ENCODE measurements at places on chromosomes 3 and 15. TPM values are rescaled to one million over a fixed set of nuclear protein-coding genes. Genes with fewer than 3 reads are reported as not detected.

DNA sequence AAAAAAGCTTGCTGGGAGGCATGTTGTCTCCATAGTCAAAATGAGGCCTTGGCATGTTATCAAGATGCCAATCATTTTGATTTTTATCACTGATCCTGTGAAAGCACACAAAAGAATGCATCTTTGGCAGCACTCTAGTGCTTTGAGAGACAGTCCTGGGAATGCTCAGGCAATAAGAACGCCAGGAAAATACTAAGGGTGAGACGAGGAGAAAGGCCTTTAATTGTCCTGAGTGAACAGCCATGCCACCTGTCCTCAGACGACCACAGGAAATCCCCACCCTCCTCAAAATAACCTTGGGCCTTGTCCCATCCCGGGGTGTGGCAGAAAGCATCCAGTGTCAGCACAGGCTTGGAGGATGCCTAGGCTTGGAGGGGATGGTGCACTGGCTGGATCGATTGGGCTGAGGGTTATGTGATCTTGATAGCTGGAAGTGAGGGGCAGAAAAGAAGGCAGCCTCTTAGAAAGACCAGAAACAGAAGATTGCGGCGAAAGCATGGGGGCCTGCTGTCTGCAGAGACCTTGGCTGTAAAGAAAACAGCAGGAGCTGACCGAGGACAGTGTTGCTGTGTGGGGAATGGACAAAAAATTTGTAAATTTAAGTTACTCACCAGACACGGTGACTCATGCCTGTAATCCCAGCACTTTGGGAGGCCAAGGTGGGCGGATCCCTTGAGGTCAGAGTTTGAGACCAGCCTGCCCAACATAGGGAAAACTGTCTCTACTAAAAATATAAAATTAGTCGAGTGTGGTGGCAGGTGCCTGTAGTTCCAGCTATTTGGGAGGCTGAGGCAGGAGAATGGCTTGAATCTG is 7.3 kb downstream of the TMEM158 start:
- no peak overlapping the region for H3K27ac ChIP-seq
- no peak overlapping the region for H3K4me3 ChIP-seq
- no peaks in the 10 kb centered on the region for H3K4me1 ChIP-seq
- no peaks in the 10 kb centered on the region for H3K36me3 ChIP-seq
- no peaks in the 10 kb centered on the region for H3K27me3 ChIP-seq

SAMMSON gene
- not detected for total RNA-seq

GRCh38 chr3:174846055-174846454 is 13.1 kb upstream of the NAALADL2 start:
- no peaks in the 10 kb centered on the region for H3K4me1 ChIP-seq
- H3K36me3 ChIP-seq, result no peaks in the 10 kb centered on the region
- H3K4me3 ChIP-seq, result no peak overlapping the region
- no peaks in the 10 kb centered on the region for H3K27me3 ChIP-seq
- no peak for DNase-seq
- H3K27ac ChIP-seq, result no peak overlapping the region

GRCh38 chr15:62253294-62253693 is 88.2 kb upstream of the C2CD4B start:
- no peaks in the 10 kb centered on the region for H3K27me3 ChIP-seq
- H3K4me1 ChIP-seq, result no peaks in the 10 kb centered on the region
- no peak overlapping the region for H3K27ac ChIP-seq
- H3K4me3 ChIP-seq, result no peak overlapping the region
- H3K36me3 ChIP-seq, result no peaks in the 10 kb centered on the region

RNU5B-1 gene
- total RNA-seq, result not detected

DNA sequence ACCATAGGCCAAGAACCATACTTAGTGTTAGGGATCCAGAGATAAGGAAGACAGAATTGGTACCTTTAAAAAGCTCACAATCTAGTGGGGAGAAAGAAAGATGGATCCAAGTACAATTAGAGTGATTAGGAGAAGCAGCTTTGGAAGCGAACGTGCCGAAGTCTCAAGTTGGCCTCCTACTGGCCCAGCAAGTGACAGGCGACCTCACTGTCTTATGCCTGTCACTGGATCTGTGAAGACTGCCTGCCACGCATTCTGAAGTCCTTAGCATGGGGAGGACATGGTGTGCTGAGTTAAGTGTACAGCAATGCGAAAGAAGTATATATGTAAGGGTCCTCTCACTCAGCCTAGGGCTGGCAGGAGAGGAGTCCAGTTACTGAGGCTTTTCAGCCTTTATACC is 141.0 kb downstream of the GABRB3 start:
- DNase-seq, result no peak
- H3K4me1 ChIP-seq, result no peaks in the 10 kb centered on the region
- H3K27ac ChIP-seq, result no peak overlapping the region
- H3K36me3 ChIP-seq, result no peaks in the 10 kb centered on the region

FANCD2OS gene
- total RNA-seq, result not detected

TAMM41 gene
- total RNA-seq, result 9.1 TPM

DNA sequence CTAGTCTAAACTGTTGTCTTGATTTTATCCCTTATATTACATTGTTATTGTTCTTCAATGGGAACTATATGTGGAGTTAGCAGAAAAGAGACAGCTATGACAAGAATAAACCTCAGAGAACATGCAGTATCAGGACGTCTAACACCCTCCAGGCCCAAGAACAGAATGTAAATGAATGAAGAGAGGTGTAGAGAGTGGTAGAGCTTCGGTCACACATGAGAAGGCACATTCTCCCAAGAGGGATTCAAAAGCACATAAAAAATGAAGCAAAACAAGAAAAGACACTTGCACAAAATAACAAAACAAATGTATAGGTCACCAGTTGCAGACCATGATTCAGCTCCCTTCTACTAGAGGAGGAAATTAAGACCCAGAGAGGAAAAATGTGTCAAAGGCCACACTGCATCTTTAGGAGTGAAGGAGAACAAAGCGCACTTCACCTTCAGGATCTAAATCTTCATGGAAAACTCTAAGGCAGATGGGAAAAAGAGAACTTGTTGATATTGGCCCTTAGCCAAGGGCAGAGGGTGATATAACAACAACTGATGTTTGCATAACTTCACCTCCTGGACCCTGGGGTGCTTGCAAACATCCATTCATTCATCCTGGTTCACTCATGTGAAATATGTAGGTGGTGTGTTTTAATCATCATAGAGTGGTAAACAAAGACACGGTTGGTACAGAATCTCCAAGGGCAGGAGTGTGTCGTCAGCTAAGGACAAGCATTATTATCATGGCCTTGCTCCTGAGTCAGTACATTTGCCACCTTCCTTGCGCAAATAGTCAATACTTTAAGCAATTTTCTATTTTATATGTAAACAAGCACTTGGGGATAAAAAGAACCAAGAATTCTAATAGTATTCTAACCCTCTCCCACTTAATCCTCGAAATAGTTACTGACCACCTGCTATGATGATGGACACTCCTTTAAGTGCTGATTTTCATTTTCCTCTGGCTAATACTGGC is 8.8 kb downstream of the NEK10 start:
- no peaks in the 10 kb centered on the region for H3K4me1 ChIP-seq
- H3K27ac ChIP-seq, result peak overlapping the region; percentile 28
- peak; percentile 57 for DNase-seq
- no peaks in the 10 kb centered on the region for H3K36me3 ChIP-seq
- H3K4me3 ChIP-seq, result no peak overlapping the region
- H3K27me3 ChIP-seq, result no peaks in the 10 kb centered on the region

UBA3 gene
- total RNA-seq, result 28.9 TPM

SERP1 gene
- total RNA-seq, result 136 TPM
